NCI-H2081 treated with DMSO at 0.1 percent for 48 hours (cell line): ENCODE measurements at places on chromosomes 5 and 9.

- DNase-seq: no peak
These were observed 211.3 kb upstream of the KLF4 start for GRCh38 chr9:107700847-107701246.

DNA sequence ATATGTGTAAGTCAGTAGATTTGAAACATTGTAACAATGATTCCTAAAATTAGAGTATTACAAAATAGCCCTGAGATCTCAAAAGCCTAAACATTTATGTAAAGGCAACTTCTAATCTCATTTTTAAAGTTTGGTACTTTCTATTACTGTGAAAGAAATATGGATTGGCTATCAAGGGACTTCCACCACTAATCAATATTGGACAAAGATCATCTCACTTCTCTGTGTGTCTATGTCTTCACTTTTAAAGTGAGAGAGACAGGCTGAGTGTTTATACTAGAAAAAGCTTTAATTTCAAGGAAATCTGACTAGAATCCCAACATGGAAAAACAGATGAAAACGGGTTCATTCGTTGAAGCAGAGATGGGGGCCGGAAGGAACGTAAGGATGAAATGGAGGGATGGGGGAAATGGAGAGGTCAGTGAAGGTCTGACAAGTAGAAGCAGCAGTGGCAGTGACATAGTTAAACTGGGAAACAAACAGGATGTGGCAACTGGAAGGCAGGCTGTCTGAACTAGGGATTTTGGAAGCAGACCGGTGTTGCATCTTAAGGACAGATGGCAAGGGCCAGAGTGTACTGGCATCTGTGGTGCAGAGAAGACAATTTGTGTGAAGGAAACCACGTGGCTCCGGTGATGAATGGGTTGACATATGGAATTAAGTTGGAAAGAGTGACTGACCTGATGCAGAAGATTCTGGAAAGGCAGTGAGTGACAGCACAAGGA, 60.8 kb downstream of the PDE4D start:
- no peak for DNase-seq

DNA sequence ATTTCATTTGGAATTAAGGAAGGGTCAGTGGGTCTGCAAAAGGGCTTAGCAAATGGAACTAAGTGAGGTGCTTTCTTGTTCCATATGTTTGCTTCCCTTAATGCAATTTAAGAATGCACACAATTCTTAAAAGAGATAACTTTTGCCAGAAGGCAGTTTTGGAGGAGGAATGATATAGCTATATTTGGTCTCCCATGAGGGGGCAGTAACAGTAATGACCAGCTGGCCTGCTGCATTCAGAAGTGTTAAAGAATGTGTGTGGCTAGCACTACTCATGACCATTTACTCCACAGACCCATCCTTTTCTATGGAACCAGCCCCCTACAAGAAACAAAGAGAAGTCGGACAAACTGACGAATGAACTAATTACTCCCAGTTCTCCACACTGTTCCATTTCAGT, 638.9 kb downstream of the RAB3C start:
- no peak for DNase-seq

- DNase-seq: no peak
These were observed 289.5 kb downstream of the DEPDC1B start for GRCh38 chr5:60410427-60410826.

- no peak for DNase-seq
These were observed 102.8 kb downstream of the SNX18 start for GRCh38 chr5:54620141-54620933.

DNA sequence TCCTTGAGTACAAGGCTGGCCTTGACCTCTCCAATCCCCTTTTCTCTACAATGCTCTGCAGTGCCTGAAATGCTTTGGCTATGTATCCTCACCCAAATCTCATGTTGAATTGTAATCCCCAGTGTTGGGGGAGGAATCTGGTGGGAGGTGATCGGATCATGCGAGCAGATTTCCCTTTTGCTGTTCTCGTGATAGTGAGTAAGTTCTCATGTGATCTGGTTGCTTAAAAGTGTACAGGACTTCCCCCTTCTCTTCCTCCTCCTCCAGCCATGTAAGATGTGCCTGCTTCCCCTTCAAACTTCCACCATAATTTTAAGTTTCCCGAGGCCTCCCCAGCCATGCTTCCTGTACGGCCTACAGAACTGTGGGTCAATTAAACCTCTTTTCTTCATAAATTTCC, 28.5 kb upstream of the AKNA start:
- DNase-seq: no peak

DNA sequence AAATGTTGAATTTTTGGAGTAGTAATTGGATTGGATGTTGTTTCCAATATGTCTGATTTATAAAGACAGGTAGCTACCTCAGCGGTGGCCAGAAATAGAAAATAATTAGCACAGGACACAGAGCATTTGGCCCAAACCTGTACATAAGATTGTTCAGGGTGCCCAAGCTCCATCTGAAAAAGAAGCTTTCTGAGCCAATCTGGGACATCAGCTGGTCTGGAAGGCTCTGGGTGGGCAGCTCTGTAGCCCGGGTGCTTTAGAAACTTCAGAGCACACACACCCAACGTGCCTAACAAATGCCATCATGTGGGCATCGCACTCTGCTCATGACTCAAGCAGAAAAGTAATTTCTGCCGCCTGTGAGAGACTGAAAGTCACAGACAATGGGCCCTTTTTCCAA, 460.7 kb downstream of the ICE1 start:
- DNase-seq: no peak

- DNase-seq: no peak
These were observed 95.0 kb upstream of the DAP start for GRCh38 chr5:10856071-10856470.

DNA sequence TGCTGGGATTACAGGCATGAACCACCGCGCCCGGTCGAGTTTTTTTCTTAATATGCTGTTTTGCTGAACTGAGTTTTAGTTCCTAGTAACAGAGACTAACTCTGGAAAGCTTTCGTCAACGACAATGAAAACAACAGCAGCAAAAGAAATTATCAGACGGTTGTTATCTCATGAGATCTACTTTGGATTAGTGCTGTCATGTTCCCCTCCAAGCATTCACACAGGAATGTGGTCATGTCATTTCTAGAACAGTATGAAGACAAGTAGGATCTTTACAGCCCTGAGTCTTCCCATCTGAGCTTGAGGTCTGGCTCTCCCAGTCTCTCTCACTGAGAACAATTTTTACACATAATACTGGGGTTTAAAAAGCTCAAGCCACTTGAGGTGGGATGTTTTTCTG, 4.0 kb upstream of the ANKRD33B start:
- DNase-seq: no peak

GRCh38 chr9:84187090-84187489, 153.5 kb downstream of the SLC28A3 start:
- DNase-seq: no peak

GRCh38 chr9:134297083-134297410, 29.2 kb upstream of the RXRA start:
- no peak for DNase-seq

- no peak for DNase-seq
These were observed 264.9 kb upstream of the EFNA5 start for GRCh38 chr5:107935645-107936044.

DNA sequence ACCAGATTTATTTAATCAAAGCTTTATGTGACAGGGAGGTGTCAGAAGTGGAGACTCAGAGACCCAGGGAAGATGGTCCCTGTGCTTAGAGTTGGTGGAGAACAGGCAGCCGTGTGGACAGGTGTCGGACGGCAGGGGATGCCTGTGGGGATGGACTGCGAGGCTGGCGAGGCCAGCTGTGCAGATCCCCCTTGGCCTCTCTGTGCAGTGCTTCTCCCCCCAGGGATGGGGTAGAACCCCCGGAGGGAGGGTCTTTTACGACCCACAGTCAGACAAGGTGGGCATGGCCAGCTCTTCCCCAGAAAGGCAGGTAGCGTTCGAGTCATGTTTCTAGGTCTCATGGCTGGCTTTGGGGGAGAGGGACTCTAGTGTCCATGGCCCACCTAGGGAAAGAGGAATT, 4.7 kb upstream of the SLC2A6 start:
- DNase-seq: no peak

GRCh38 chr5:68547622-68548021, 332.1 kb downstream of the PIK3R1 start:
- no peak for DNase-seq

GRCh38 chr9:106038266-106039001, 344.1 kb downstream of the TMEM38B start:
- DNase-seq: no peak

DNA sequence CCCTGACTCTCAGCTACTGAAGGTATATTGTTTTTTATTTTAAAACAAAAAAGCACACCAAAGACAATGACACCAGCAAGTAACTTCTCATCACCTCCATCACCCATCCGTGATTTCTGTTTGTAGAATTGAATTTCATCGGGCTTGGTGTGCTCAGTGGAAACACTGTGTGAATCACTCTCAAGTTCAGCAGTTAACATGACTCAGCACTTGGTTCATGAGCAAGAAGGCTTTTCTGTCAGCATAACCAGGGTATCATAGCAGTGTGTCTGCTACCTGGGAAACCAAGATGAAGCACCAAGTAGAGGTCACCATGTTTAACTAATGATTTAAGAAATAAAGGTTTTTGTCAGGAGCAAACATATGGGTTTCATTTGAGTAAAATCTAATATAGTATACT, 123.7 kb downstream of the INSYN2B start:
- DNase-seq: no peak

DNA sequence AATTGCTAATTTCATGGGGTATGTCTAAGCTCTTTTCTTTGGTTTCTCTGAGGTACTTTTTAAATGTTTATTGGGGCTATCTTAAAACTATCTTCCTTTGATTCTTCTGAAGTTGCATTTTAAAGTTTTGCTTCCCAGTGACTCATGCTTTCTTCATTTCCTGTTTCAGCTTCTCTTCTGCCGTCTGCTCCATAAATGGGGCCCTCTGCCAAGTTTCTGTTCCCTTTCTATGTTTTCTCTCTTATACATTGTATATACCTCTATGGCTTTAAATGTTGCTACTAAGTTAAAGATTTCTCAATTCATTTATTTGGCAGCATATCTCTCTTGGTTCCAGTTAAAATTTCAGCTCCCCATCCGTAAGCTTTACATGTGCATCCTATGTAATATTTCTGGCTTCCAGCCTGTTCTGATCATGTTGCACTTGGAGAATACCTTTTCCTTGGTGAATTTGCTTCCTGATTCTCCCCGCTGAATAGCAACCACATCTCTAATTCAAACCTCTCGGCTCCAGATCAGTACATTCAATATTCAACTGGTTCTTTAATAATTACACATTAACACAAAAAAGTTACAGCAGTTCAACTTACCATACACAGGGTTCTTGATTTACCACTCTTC, 125.3 kb downstream of the ST8SIA4 start:
- no peak for DNase-seq

GRCh38 chr5:154309805-154310204, 119.3 kb downstream of the GALNT10 start:
- DNase-seq: no peak

GRCh38 chr9:13175732-13176131, 103.8 kb downstream of the MPDZ start:
- DNase-seq: no peak

DNA sequence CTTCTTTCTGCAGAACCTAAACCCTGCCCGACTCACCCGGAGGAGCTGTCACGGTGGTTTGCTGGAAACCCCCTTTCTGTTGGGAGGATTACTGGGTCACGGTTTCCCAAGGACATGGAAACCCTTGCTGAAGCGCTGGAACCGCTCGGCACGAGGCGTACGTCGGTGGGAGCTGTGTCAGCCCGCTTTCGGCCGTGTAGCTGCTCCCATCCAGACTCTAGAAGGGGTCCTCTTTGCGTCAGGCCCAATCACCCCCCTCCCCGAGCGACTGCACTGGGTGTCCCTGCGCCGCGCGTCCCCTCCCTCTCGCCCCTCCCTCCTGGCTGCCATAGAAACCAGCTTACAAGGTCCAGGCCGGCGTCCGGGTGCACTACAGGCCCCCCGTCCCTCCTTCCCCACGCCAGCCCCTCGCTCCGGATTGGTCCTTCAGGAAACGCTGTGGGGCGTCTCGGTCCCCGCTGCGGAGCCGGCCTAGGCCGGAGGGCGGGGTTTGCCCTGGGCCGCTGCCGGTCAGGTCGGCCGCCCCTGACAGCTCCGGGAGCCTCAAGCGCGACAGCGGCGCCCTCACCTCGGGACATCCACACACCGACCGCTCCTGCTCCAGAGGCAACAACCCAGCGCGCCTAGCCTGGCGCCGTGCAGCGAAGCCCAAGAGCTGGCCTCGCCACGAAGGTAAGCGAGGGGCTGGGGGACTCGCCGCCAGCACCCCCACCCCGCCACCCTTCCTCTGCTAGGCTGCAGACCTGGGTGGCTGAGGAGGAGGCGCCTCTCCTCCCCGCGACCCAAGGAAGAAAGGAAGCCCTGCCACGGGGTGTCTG, at the start of gene NIM1K:
Gene NIM1K, plus strand, starts transcription at position 486 of the 818 bp plus-strand sequence. CDS start 53,551 bp downstream, outside the sequence.
- no peak for DNase-seq

GRCh38 chr9:31302620-31303418, 1081.6 kb upstream of the ACO1 start:
- DNase-seq: no peak

- DNase-seq: no peak
These were observed 53.0 kb upstream of the NRARP start for GRCh38 chr9:137354845-137355760.

- DNase-seq: no peak
These were observed 261.8 kb downstream of the EBF1 start for GRCh38 chr5:158837908-158838307.

DNA sequence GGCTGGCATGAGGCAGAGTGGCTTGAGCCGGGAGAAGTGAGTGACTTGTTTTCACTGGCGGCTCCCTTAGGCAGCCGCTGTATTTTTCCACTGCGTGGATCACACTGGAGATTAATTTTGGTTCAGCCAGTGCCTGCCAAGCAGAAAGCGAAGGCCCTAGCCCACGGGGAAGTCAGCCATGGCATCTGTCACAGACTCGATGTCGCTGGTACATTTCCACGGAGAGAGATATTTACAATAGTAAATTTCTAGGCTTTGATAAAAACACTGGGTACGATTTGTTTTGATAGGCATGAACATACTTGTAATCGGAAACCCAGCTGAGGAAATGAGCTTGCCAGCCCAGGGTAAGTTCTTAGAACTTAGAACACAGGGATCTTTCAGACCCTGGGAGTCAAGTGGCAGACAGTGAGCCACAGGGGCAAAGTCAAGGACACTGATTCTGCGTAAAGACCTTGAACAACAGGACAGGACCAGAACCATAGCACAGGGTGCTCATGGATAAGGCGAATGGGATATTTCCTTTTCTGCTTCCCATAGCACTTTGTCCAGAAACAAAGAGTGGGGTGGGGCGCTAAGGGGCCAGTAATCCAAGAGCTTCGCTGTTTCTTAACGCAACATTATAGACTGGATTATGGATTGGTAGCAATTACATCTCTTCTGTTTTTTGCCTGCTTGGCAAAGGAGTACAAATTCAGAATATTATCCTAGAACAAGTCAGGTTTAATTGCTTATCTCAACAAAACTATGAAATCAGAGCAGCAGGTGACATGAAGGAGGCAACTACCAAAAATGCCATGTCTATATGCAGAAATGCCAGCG, 4.5 kb downstream of the DUSP1 start:
- DNase-seq: no peak

GRCh38 chr5:81010336-81011169, 50.4 kb downstream of the RASGRF2 start:
- no peak for DNase-seq

- DNase-seq: no peak
These were observed 19.1 kb downstream of the ERMP1 start for GRCh38 chr9:5813824-5814223.

- DNase-seq: no peak
These were observed 75.9 kb downstream of the ACER2 start for GRCh38 chr9:19484699-19485098.
